Activated T-cell treated with anti-CD3 and anti-CD28 coated beads for 24 hours (primary cell): ENCODE measurements at places on chromosomes 11 and 22.

DNA sequence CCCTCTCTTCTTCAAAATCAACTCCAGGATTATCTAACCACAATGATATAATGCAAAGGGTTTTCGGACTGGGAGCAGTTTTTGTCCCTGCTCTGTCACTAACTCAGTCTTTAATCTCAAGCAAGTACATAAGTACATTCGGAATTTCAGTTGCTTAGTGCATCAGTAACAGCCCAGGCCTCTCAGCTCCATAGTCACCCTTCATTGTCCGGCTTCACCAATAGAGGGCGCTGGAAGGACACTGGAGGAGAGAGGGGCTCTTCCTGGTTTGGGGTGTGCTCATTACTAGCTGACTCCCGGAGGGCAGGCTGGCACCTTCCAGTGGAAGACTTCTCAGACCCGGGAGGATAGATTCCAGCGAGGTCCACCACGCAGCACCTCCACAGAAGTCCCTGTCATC is 90.4 kb upstream of the PDGFD start:
- DNase-seq: no peak

GRCh38 chr22:43476341-43476740 is 64.5 kb downstream of the MPPED1 start:
- no peak for DNase-seq

DNA sequence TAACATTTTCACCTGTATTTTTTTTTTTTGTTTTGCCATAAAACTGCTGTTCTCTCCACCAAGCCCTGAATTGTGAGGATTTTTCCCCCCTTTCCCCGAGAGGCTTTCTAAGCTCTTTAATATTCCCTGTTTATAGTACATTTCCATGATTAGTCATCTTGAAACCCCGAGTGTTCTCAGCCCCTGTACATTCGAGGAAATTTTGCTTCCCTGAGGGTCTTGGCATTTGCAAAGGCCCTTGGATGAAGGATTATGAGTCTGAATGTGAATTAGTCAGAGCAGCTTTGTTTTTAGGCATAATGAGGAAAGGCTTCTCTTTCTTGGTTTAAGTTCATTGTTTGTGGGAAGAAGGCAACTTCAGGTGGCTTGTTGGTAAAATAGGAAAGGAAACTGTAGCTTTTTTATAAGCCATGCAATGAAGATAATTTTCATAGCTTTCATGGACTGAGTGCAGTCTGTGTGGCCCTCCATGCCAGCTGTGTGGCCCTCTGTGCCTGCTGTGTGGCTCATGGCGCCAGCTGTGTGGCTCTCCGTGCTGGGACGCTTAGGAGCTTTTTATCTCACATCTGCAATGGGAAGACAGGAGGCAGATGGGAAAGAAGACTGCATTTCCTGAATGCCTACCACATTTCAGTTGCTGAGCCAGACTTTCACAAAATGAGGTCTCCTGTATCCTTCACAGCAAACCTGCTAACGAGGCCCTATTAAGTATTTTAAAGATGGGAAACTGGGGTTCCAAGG is 129.0 kb downstream of the TEAD1 start:
- no peak for DNase-seq

DNA sequence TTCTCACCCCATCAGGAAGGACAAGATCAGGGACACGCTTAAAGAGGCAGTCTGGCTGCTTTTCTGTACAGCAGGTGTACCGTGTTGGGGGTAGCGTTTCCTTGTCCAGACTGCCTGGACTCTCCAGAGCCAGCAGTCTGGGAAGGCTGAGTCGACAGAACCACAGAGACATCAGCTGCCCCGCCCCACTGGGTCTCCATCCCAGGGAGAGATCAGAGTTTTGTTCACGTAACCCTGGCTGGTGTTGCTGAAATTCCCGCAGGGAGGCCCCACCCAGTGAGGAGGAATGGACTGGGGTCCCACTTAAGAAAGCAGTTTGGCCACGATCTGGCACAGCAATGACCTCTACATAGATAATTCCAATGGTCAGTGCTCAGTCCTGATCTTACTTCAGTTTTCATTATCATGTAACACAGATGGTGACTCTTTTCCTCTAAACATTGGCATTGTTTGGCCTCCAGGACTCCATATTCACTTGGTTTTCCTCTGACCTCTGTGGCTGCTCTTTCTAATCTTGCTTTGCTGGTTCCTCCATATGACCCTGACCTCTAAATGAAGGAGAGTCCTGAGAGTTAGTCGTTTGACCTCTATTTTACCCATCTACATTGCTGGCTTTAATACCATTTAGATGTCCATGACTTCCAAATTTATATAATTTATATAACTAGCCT is 89.6 kb upstream of the LRRC55 start:
- DNase-seq: no peak

DNA sequence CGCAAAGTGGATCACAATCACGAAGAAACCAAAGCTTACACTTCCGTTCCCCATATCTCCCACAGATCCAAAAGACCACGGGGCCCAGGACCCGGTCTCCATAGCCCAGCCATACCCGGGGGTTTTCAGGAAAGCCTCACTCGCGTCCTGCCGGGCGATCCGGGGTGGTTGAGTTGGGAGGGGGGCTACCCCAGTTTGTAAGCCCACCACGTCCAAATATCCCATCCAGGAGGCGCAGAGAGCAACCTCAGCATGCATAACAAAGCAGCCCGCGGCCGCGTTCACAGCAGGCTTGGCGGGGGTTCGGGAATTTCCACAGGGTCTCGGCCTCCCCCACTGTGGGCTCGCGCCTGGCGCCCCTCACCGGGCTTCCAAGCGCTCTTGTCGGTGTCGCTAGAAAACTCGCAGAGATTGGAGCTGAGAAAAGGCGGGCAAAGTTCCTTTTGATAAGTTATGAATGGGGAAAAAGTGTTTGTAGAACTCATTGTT is 9.5 kb downstream of the SDF2L1 start:
- DNase-seq: no peak

GRCh38 chr22:20464096-20464614 is 26.5 kb upstream of the SCARF2 start:
- peak; percentile 43 for DNase-seq

- DNase-seq: no peak
These were observed 1.2 kb upstream of the MRGPRF start for GRCh38 chr11:69014084-69014851.
